ENCODE measurements at places on chromosomes 11 and 22. TPM values are rescaled to one million over a fixed set of nuclear protein-coding genes. Genes with fewer than 3 reads are reported as not detected.

The GGT5 gene
- 12.1 TPM for total RNA-seq

The UPK3A gene
- not detected for total RNA-seq

The LRRN4CL gene
- total RNA-seq: 4.9 TPM

The ACR gene
- total RNA-seq: not detected

The TMA7B gene
- total RNA-seq: not detected

The MMP7 gene
- total RNA-seq: not detected

The MS4A4A gene
- not detected for total RNA-seq

The MPPED2 gene
- 0.20 TPM for total RNA-seq

The TMEM132A gene
- total RNA-seq: 41.5 TPM

The ZNF215 gene
- 3.8 TPM for total RNA-seq

The FBXO7 gene
- total RNA-seq: 50.5 TPM

The PRAME gene
- not detected for total RNA-seq

The CHRM1 gene
- total RNA-seq: not detected

The OR8G1 gene
- not detected for total RNA-seq

The APOA4 gene
- total RNA-seq: not detected

The CAPRIN1 gene
- total RNA-seq: 335 TPM

The NXPE2 gene
- 0.07 TPM for total RNA-seq

The TTC36 gene
- 1.3 TPM for total RNA-seq

The OR56A1 gene
- not detected for total RNA-seq

The OR52B4 gene
- not detected for total RNA-seq

The LGR4 gene
- 43.1 TPM for total RNA-seq

The KRTAP5-8 gene
- total RNA-seq: not detected

The MS4A12 gene
- total RNA-seq: not detected

The TREH gene
- not detected for total RNA-seq

The PDE2A gene
- 5.2 TPM for total RNA-seq

The DDIAS gene
- total RNA-seq: 2.2 TPM

The LRRC74B gene
- total RNA-seq: not detected

Data from smooth muscle cell of the pulmonary artery (primary cell).